GM18507 (cell line): ENCODE measurements at places on chromosomes 2 and 18.
A peak's percentile ranks its signal among the peaks of the same experiment; 100 is the strongest.

GRCh38 chr2:7108792-7109532 is 191.8 kb downstream of the RNF144A start:
- no peak for DNase-seq

DNA sequence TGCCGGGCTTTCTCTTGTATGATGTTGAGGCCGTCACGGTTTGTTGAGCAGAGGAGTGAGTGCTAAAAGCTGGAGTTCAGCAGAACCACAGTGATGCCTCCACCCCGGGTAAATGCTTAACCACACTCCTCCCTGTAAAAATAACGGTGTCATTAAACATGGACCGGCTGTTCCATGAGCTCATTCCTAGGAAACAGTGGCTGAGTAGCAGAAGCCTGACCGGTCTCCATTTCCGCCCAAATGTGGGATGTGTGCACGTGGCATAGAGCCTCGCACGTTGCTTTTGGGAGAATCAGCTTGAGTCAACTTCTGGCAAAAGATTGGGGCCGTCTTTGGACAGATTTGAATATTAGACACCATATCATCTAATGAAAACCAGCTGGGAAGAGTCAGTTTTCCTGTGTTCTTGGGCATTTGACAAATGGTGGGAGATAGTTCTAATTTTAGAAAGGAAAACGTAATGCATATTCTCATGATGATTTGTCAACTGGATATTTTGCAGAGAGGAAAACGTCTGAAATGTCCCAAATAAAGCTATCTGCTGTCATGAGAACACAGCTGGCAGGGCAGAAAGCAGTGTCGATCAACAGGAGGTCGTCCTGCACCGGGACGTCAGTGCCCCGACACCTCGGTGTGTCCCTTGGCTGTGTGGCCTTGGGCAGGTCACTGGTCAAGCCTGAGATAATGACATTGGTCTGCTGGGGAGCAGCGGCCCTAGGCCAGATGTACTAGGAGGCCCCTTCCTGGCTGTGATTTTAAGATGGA is 42.4 kb downstream of the LRRFIP1 start:
- DNase-seq: peak; percentile 33

DNA sequence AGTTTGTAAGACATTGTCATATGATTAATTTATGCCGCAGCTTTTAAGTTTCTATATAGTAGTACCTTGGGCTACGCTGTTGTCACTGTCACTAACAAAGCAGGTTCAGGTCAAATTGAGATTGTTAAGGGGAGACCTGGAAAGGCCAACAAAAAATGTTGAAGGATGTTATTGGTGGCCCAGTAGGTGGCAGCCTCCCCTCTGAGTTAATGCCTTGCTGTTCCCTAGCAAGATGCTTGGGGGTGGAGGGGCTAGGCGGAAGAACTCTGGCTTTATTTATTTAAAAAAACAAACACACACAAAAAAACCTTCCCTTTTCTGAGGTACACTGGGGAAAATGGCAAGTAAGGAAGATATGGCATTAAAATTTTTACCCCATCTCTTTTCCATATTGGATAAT is 128.3 kb upstream of the ATP5MC3 start:
- DNase-seq: peak; percentile 5

GRCh38 chr2:38207168-38207567 is 131.2 kb upstream of the CYP1B1 start:
- DNase-seq: no peak

DNA sequence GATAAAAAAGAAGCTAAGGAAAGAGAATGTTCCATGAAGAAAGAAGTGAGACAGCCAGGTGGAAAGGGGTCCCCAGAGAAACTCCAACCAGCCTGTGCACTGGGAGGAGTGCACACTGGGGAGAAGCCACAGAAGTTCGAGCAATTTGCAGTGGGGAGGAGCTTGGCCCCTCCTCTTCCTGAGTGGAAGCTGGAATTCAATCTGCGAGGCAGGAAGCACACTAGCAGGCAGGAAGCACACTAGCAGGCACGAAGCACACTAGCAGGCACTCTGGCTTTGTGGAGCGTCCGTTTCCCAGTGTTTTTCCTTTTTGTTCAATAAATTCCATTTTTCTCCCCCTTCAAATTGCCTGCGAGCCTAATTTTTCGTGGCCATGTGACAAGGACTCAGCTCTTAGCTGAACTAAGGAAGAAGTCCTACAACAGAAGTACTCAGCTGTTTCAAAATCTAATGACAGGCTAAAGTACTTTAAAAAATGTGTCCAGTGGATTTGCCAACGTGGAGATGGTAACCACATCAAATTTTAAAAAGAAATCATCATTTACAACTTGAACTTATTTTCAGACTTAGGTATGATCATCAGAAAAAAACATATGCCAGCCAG is 21.4 kb upstream of the SPIRE1 start:
- DNase-seq: no peak

GRCh38 chr18:75123113-75123512 is 85.8 kb downstream of the PTGR3 start:
- no peak for DNase-seq

DNA sequence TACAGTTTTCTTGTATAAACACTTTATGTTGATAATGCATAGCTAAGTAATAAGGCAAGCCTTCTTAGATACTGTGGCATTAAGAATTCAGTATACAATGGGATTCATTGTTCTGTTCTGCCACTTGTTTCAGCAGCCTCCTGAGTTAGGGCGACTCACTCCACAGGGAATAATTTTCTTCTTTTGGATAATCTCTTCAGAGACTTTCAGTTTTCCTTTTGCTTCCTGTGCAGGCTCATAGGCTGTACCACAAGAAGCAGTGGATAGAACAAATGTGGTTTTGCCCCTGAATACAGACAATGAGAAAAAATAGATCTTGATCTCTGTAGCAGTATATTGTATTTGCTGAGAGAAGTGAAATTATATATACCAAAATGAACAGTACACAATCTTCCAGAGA is 298.0 kb downstream of the ZNF407 start:
- no peak for DNase-seq

- no peak for DNase-seq
These were observed 576.3 kb upstream of the CNTNAP5 start for GRCh38 chr2:123448801-123449200.

- no peak for DNase-seq
These were observed 5.2 kb upstream of the NAGK start for GRCh38 chr2:71063216-71063615.

- no peak for DNase-seq
These were observed 293.9 kb upstream of the SYT4 start for GRCh38 chr18:43571078-43571689.

- no peak for DNase-seq
These were observed 801.7 kb upstream of the ID2 start for GRCh38 chr2:7880126-7880525.

GRCh38 chr2:157305723-157306110 is 19.9 kb downstream of the ERMN start:
- DNase-seq: no peak

- no peak for DNase-seq
These were observed 145.4 kb upstream of the RAB12 start for GRCh38 chr18:8463791-8464190.

- DNase-seq: no peak
These were observed 369 bp downstream of the SMCHD1 start for GRCh38 chr18:2655954-2656236.

DNA sequence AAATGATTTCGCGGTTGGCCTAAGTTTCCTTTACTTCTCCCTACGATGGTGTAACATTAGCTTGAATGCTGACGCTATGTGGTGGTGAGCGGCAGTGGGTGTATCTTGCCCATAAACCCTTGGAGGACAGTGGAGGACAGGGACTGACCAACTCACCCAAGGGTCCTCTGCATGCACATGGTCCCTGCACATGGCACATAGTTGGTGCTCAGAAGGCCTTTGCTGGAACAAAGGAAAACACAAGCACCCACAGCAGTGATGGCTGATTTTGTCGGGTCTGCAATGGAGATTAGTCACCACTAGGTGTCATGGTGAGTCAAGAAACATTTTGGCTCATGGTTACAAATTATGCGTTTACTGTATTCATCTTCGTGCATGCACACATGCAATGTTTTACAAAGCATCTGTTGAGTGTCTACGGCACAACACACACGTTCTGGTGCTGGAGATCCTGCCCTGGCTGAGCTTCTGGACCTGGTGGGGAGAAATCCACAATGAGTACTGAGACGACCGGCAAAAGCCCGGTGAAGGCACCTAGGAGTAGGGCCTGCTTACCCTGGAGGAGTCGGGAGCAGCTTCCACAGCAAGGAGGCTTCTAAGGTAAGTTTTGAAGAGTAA is 44.0 kb downstream of the PDCL3 start:
- peak; percentile 15 for DNase-seq
